ENCODE measurements at places on chromosomes 2 and 18. TPM values are rescaled to one million over a fixed set of nuclear protein-coding genes. Genes with fewer than 3 reads are reported as not detected.

Gene TNFRSF11A
- total RNA-seq = 89.9 TPM

Gene SOX11
- 39.4 TPM for total RNA-seq

Gene MDH1B
- total RNA-seq = 2.3 TPM

Gene SP5
- 9.3 TPM for total RNA-seq

Gene GBX2
- 3.5 TPM for total RNA-seq

Gene C2orf81
- 5.0 TPM for total RNA-seq

Gene C2orf66
- 1.4 TPM for total RNA-seq

Gene SLC5A7
- not detected for total RNA-seq

Gene IGFBP5
- 7.2 TPM for total RNA-seq

Gene TBR1
- 0.08 TPM for total RNA-seq

Gene NAT8
- not detected for total RNA-seq

Gene CXCR1
- not detected for total RNA-seq
